Substantia nigra (tissue), 51 donors: ENCODE measurements at places on chromosomes 12 and 14.

- DNase-seq, result no peak
Measured at GRCh38 chr14:92967346-92967926, 44.5 kb downstream of the CHGA start.

GRCh38 chr12:27213830-27214787 is 30.0 kb upstream of the STK38L start:
- DNase-seq, result no peak

DNA sequence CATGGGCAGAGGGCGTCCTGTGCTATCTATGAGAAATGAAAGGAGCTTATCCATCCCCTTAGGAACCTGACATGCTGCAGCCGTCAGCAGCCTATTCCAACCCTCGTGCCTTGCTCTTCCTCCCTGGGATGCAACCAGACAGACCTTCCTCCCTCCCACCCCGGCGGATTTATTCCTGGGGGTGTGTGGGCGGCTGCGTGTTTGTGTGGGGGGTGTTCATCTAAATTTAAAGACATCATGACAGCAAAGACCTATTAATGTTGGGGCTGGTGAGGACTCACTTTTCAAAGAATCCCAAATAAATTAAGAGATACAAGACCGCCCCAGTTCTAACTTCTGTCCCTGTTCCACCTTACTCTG is 52.0 kb downstream of the WSCD2 start:
- no peak for DNase-seq

DNA sequence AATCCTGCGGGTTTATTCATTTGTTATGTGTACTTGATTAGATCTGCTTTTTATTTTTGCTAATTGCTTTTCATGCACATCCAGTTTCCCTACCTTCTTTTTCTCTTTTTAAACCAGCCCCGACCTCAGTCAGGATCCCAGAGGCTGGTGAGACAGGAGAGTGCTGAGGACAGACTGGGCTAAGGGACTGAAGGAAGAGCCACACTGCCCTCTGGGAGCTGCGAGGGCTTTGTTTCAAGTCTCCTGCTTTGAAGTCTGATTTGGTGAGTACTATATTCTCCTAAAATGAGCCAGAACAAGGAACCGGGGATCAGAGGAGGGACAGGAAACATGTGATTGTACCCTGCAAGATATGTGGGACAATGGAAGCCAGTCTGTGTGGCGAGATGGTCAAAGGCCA is 23.9 kb downstream of the PRICKLE1 start:
- no peak for DNase-seq

GRCh38 chr14:56189307-56189706 is 71.1 kb downstream of the PELI2 start:
- no peak for DNase-seq

GRCh38 chr14:71555654-71556559 is 376.3 kb upstream of the RGS6 start:
- no peak for DNase-seq

DNA sequence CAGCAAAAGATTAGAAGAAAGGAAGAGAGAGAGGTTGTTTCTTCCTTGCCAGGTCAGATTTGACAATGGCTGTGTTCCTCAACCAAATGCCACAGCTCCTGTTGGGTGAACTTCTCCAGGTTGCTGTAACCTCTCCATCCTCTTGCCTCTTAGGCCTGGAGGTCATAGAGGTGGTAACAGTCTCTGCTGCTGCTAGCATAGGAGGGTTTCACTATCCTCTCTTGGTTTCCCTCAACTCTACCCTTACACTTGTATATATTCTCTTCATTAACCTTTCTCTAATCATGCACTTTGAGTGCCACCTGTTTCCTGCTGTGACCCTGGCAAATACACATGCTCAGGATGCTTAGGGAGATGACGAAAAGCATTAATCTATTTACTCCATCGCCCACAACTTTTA is 67.7 kb upstream of the HIF1A start:
- no peak for DNase-seq

- DNase-seq, result no peak
Measured at GRCh38 chr12:10667581-10667980, 6.3 kb downstream of the STYK1 start.

GRCh38 chr14:61526405-61527312 is 168.7 kb upstream of the HIF1A start:
- DNase-seq, result no peak
